ENCODE measurements at places on chromosomes 16 and 17. TPM values are rescaled to one million over a fixed set of nuclear protein-coding genes. Genes with fewer than 3 reads are reported as not detected.

DNA sequence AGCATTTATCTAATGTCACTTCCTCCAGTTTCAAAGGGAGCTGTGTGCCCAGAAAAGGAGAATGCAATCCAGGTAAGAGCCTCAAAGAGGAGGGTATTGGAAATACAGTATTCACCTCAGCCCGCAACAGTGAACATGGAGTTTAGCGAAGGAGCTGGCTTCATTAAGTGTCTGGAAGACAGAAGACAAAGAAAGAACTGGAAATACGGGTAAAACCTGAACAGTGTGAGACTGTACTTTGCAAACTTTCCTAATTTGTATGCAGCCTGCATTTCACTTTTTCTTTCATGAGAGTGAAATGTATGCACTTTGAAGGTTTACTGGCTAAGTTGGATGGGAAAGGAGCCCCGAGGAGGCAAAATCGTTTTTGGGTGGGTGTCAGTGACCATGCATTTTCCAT lies 478.4 kb downstream of the HS3ST3B1 start:
- DNase-seq, result no peak

DNA sequence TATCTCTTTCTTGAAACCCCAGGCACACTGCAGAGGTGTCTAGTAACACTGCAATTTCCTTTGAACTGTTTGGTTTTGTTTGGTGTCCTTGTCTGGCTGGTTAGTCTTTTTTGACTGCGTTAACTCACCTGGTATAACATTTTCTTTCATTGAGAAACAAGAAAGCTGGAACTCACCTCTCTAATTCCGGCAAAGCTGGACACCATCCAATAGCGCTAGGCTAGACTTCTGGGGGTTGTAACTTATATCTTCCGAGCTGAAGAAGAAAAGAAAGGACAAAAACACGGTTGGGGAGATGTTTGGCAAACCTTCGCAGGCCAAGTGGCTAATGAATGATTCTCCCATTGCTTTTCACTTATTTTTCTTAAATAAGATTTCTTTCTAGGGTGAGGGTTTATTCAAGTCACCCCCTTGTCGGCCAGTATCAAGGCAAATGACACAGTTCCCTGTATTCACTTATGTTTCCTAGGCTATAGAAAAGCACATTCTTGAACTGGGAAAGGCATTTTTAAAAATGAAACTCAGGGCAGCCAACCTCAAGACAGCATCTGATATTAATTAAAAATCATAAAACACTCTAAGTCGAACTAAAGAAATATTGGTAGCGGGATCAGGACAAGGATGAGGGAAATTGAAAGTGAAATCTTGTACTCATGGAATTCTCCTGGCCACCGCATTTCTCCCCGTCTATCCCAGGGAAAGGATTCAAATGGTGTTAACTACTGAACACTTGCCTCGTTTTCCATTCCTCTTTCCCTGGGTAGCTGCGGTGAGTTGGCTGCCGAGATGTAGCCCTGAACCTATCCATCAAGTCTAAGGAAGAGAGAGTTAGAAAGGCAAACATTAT lies 95.9 kb upstream of the ZFHX3 start:
- DNase-seq, result no peak

DNA sequence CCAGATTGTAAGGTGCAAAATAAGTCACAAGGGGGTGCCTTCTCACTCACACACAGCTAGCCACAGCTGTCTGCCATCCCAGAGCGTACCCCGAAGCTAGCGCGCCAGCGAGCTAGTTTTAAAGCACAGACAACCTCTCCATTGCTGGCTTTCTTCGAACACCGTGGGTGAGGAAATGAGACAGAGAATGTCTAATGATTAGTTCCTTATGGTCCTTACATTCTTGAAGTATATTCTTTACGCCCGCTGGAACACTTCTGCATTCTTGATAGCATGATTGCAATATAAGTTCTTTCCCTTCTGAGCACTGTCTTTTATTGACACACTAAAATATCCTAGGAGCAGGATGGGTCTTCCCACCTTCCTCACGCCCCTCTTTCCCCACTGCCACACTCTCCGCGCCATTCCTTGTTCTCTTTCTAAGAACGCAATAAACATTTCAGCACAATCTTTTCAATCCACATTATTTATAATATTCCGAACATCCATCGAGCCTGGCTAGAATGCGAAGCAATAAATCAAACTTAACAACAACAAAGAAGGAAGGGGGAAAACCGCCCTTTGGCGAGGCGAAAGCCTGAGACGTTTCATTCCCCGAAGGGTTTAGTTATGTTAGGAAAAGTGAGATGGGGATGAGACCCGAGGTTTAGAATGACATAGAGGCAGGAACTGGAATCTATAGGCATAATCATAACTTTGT lies 251.3 kb downstream of the NTN1 start:
- DNase-seq, result no peak

DNA sequence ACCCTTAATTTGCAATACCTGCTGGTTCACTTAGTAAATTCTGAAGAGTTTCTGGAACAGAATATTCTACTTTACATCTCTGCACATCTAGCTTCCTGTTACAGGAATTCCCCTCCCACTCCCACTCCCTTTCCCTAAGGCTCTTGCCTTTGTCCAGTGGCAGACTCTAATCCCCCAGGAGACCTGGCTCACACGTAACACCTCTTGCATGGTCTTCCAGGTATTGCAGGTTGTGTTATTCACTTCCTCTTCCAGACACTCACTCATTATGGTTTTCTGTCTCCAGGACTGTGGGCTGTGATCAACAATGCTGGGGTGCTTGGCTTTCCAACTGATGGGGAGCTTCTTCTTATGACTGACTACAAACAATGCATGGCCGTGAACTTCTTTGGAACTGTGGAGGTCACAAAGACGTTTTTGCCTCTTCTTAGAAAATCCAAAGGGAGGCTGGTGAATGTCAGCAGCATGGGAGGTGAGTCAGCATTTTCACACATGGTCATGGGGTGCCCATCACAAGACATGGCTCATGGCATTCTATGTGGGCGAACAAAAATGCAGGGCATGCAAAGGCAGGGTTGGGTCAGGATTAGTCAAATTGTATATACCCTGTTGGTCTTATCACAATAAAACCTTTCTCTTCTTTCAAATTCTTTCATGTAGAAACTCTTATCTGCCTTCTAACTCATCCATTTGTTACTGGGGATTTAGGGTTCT lies 35.8 kb downstream of the HSD17B2 start:
- no peak for DNase-seq

GRCh38 chr16:81432937-81433557 lies 11.6 kb upstream of the CMIP start:
- no peak for DNase-seq

- no peak for DNase-seq
Observed at GRCh38 chr16:69276148-69277115, 34.7 kb upstream of the VPS4A start.

DNA sequence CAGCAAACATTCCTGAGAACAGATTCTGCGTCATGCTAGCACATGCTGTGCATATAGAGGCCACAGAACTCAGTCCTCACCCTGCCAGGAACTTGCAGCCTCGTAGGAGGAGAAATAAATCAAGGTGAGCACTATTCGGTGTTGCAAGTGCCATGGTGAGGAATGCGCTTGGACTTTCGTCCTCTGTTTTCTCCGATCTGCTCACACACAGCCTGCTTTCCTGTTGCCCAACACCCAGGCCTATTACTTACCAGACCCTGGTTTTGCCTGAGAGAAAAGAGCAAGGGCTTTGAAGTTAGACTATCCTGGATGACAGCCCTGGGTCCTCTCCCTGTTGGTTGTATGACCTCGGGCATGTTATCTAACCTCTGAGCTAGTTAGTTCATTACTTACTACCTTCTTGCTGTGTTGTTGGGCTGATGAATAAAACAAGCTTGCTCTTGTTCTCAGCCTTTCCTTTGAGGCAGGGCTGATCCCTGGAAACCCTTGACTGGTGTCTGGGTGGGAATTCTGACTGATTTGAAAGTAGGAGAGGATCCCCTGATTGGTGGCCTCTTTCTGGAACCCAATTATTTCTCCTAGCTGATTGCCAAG lies 2.9 kb downstream of the ACSF2 start:
- no peak for DNase-seq

GRCh38 chr17:65548269-65548969 lies 13.0 kb downstream of the AXIN2 start:
- no peak for DNase-seq

DNA sequence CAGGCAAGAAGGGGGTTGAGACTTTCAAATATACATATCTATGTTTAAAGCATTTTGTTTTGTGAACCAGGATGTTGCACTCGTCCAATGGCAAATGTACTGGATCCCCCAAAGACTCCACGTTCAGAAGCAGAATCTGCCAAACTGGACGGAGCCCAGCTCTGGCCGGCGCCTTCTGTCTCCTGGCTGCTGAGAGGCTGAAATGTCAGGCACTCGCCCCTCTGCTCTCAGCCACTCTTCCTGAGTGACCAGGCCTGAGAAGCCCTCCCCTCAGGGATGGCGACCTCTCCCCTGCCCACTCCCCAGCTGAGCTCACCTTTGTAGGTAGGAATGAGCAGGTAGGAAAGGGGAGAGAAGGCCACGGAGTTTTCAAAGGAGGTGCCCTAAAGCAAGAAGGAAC lies 187.5 kb upstream of the FOXF1 start:
- peak; percentile 81 for DNase-seq

GRCh38 chr16:50245417-50246298 lies 20.7 kb upstream of the ADCY7 start:
- peak; percentile 87 for DNase-seq

DNA sequence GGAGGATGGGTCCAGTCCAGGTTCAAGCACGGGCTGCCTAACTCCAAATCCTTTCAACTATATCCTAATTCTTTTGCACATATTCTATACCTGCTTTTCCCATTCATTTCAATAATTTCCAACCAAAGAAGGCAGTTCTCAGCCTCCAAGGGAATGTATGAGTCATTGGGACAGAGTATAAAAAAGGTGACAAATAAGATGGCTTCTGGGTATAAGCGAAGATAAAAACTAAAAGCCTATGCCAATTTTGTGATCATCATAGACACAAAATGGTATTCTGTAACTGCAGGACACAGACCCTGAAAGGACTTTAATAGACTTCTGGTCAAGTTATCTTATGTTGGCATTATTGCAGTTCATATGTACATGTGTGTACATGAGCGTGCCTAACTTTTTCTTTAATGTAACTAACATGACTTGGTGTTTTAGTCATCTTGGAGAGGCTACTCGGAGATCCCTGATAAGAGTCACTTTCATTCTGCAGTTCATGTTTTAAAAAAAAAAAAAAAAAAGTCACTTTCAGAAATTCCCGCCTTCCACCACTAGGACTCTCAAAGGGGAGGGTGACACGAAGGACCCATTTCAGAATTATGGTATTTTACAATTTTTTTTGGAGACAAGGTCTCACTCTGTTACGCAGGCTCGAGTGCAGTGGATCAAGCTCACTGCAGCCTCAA lies 17.3 kb downstream of the COG1 start:
- no peak for DNase-seq

GRCh38 chr17:2940352-2940751 lies 123.1 kb downstream of the OR1D5 start:
- no peak for DNase-seq

DNA sequence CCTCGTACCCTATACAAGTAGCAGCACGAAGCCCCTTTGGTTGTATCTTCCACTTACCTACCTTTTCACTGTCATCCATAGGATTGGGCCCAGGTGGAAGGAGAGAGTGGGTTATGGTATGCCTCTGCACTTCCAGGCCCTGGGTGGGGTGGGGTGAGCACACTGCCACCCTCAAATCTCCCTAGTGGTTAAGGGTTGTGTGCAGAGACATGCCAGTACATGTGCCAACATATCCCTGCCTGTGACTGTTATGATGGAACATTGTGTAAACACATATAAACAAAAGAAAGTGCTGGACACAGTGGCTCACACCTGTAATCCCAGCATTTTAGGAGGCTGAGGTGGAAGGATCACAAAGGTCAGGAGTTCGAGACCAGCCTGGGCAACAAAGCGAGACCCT lies 11.1 kb downstream of the HROB start:
- DNase-seq, result no peak

- DNase-seq, result peak; percentile 96
Observed at GRCh38 chr17:78933959-78934568, 8.9 kb upstream of the TIMP2 start.

- DNase-seq, result no peak
Observed at GRCh38 chr16:27730661-27731210, 180.8 kb downstream of the KATNIP start.

- no peak for DNase-seq
Observed at GRCh38 chr16:87806641-87807546, 41.1 kb upstream of the KLHDC4 start.

DNA sequence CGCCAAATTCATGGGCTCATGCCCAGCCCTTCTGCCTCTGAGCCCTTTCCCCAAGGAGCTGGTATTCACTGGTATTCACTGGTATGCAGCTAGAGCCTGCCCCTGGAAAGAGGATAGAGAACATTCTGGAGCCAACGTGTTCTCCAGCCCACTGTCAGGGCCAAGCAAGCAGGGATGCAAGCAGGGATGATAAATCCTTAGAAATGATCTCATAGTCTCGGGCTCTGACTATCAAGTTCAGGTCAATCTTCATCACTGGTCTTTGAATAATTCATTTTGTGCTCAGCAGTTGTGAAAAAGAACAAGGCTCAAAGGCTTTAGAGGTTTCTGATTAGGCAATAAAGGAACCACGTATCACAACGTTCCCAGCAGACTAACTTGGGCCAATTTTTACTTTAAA lies 57.3 kb downstream of the CACNG5 start:
- DNase-seq, result no peak

DNA sequence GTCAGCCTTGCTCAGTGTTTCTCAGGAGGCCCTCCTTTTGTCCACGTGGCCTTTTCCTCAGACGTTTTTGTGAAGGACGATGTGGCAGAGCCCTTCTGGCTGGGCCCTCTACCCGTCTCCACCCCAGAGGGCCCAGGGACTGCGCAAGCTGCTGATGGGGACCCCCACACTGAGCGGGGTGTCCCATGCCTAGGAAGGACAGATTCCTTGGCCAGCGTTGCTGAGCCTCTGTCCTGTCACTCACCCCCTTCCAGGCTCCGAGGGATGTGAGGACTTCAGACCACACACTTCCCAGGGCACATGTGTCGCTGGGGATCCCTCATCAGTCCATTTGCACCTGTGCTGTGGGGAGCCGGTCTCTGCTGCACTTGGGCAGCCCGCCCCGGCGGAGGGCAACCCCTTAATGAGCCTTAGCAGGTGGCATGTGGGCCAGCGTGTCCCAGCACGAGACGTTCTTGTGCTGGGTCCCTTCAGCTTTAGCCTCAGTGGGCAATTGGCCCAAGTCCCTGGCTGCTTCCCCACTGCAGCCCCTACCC lies 48.3 kb downstream of the NT5M start:
- DNase-seq, result peak; percentile 84

- DNase-seq, result no peak
Observed at GRCh38 chr17:39229274-39229913, 3.6 kb upstream of the STAC2 start.

- DNase-seq, result no peak
Observed at GRCh38 chr16:3259836-3260235, 3.4 kb upstream of the MEFV start.

The CACNG4 gene
- total RNA-seq, result not detected

The GNGT2 gene
- total RNA-seq, result 1.5 TPM

The ASPHD1 gene
- 0.67 TPM for total RNA-seq

The SOST gene
- total RNA-seq, result not detected

The TPSAB1 gene
- total RNA-seq, result 10.7 TPM

The CLDN9 gene
- not detected for total RNA-seq

The TRPV3 gene
- 1.2 TPM for total RNA-seq

The DHRS7C gene
- not detected for total RNA-seq

The DNAJC7 gene
- total RNA-seq, result 74.8 TPM

The HOXB4 gene
- 5.7 TPM for total RNA-seq
